NCI-H1105 treated with DMSO at 0.1 percent for 48 hours (cell line): ENCODE measurements at places on chromosomes 5 and 9.
A peak's percentile ranks its signal among the peaks of the same experiment; 100 is the strongest.

DNA sequence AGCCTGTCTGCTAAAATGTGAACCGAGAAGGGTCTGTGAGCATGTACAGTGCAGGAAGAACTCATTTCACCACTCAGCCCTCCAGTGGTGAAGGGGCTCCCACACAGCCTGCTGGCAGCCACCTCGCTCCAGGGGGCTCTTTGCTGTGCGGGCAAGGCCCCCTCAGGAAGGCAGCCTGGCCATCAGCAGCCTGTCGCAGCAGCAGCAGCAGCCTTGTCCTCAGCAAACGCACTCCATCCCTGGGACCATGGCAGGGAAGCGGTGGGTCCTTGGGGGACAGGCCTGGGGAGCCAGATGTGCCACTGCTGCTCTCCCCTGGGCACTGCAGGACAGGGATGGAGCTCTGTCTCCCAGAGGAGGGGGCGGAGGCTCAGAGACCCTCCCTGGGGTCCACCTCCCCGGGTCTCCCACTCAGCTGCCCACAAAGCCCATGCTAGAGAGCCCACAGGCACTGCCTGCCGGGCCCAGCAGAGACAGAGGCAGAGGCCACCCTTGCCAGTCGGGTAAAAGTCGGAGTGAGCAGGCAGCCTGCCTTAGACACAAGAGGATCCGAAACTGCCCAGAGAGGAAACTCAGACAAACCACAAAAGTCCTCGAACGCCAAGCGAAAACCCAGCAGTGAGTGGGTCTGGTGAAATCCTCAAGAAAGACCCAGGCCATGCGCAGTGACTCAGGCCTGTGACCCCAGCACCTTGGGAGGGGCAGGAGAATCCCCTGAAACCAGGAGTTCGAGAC, 8.0 kb downstream of the BRD3 start:
- DNase-seq, result no peak

GRCh38 chr9:112858625-112859147, 32.0 kb downstream of the SLC46A2 start:
- DNase-seq, result no peak

- no peak for DNase-seq
Observed at GRCh38 chr9:14793389-14793788, 70.9 kb upstream of the CER1 start.

GRCh38 chr5:54301220-54301619, 9.2 kb downstream of the ARL15 start:
- DNase-seq, result no peak

DNA sequence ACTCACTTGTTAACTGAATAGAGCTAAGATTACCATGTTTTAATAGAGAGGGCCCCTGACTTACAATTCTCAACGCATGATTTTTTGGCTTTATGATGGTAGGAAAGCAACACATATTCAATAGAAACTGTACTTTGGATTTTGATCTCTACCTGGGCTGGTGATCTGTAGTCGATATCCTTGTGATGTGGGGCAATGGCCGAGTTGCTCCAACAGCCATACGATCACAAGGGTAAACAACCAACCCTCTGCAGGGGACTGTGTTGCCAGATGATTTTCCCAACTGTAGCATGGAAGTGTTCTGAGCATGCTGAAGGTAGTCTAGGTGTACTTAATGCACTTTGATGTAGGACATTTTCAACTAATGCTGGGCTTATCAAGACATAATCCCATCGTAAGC, 36.5 kb downstream of the NSUN2 start:
- DNase-seq, result no peak

DNA sequence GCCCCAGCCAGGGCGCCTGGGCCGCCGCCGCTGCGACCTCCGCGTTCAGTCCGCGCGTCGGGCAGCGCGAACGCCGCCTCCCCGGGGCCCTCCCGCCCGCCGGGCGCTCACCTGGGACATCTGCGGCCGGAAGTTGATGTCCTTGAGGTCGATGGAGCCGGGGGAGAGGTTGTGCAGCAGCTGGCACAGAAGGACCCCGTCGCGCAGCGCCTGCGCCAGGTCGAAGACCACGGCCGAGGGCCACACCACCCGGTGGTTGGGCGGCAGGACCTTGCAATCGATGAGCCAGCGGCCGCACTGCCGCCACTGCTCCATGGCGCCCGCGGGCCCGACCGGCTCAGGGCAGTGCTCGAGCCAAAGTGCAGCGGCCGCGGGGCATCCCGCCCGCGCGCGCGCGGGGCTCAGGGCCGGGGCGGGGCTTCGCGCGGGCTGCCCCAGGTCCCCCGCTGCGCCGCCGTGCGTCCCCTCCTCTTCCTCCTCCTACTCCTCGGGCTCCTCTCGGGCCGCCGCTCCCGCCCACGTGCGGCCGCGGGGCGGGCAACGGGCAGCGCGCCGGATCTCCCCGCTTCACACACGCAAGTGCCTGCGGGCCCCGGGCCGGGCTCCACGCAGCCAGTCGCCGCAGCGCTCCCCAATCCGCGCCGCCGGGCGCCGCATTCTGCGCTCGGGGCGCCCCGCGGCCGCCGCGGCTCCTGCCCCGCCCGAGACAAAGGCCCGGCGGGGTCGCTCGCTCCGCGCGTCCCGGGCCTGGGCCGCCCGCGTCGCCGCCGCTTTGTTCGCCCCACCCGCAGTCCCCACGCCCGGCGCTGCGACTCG, at the start of gene VAV2:
TSS of gene VAV2 (minus strand) at position 361 of the 816 bp plus-strand sequence. CDS start at position 315, 46 bp downstream.
- peak; percentile 22 for DNase-seq

DNA sequence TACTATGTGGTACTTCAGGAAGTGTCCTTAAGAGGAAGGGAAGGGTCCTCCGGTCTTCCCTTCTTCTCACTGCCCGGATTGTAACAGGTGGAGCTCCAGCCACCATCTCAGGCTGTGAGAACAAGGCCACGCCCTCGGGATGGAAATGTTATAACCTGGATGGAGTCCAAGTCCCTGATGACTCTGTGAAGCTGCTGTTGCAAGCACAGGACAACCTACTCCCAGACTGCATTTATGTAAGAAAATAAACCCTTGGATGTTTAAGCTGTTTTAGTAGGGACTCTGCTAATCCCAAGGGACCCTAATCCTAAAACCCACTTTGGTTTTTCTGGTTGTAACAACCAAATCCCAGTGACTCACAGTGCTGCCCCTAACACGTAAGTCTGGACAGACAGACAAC, 221.6 kb downstream of the ACTL7B start:
- peak; percentile 86 for DNase-seq

DNA sequence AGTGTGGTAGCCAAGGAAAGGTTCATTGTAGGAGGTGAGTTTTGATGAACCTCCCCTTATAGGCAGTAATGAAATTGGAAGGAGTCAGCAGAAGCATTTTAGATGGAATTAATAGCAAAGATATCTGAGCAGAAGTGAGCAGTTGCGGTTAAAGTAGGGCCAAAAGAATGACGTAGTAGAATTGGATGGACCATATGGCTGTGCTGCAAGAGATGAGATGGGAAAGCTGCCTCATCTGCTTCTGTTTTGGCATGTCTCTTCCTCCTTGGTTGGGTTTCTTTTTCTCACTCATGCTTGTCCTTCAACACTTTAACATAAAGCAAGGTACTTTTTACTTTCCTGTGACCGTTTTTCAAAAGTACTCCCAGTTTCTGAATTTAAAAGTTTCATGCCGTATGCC, 55.8 kb downstream of the AQP7 start:
- DNase-seq, result no peak

DNA sequence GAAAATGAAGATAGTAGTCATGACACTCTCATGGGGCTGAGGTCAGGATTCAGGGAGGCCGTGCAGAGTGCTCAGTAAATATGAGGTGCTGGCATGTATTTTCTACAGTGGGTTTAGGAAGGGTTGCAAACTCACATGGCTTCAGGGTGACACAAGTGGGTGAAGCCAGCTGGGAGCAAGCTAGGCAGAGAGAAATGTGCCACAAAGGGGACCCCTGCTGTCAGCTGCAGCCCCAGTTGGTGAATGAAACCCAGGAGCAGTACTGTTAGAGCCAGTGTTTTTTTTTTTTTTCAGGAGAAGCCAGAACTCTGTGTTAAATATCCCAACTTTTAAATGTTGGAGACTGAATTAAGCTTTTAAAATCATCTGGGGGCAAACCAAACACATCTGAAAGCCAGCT, 75.3 kb downstream of the INSYN2B start:
- no peak for DNase-seq

GRCh38 chr5:98836175-98836574, 62.7 kb downstream of the RGMB start:
- no peak for DNase-seq

GRCh38 chr9:36078051-36078450, 41.3 kb downstream of the RECK start:
- DNase-seq, result no peak

DNA sequence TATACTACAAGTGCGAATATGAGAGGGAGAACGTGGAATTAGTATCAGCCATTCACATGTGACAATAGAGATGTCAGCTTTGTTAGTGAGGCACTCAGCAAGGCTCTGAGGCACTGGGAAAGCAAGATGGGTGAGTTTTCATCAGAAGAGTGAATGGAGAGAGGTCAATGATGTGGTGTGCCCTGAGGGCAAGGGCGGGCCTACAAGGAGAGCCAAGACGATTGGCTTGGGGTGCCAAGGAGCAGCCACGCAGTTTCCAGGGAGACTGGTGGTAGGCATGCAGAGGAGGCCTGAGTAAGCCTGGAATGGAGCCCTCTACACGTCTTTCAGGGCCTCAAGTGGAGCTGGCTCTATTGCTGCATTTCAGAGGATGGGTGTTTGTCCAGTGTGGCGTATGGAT, 24.7 kb downstream of the BTF3 start:
- DNase-seq, result no peak

- peak; percentile 38 for DNase-seq
Observed at GRCh38 chr5:98827161-98827560, 53.7 kb downstream of the RGMB start.

GRCh38 chr9:107090218-107090617, 192.9 kb upstream of the RAD23B start:
- DNase-seq, result peak; percentile 43

GRCh38 chr5:33934176-33934575, 2.0 kb upstream of the RXFP3 start:
- DNase-seq, result no peak

- no peak for DNase-seq
Observed at GRCh38 chr5:119656023-119656422, 26.7 kb downstream of the FAM170A start.
